ENCODE measurements at places on chromosomes 6 and 20. TPM values are rescaled to one million over a fixed set of nuclear protein-coding genes. Genes with fewer than 3 reads are reported as not detected.

The UBD gene
- 9.9 TPM for total RNA-seq

DNA sequence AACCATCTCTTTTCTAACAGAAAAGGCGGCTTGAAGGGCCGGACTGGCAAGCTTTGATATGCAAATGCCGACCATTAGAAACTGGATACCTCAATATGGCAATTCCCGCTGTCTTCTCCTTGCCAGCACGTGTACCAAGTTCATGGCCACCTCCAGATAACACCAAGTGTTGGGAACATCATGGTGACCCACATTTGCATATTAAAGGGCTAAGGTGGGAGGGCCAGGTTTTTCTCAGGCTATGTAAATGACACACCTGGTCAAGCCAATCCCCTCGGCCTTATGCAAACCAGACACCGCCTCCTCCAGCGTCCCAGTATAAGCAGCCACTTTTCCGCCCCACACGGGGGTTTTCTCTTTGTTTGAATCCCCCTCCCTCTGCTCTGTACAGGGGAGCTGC is 110.7 kb downstream of the DACT2 start:
- H3K27ac ChIP-seq = no peak overlapping the region
- H3K36me3 ChIP-seq = no peaks in the 10 kb centered on the region
- no peaks in the 10 kb centered on the region for H3K4me1 ChIP-seq
- DNase-seq = no peak
- H3K27me3 ChIP-seq = no peaks in the 10 kb centered on the region
- no peak overlapping the region for H3K4me3 ChIP-seq

The NOTCH4 gene
- 10.6 TPM for total RNA-seq

The GABRR1 gene
- total RNA-seq = not detected

DNA sequence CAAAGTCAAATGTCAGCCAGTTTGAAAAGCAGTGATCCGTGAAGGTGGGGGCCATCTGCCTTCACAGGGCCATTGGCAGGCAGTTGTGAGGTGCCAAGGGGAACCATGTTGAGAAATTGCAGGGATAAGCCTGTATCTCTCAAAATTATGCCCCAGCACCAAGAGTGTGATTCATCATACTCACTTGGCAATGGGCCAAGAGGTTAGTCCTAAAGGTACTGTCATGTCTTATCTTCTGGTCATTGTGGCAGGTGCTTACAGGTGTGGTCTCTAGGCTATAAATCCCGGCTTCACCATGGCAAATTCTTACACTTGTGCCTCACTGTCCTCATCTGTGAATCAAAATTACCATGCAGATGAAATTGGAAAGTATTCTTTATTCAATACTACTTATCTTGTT is 150.7 kb upstream of the LAMP5 start:
- no peak overlapping the region for H3K4me3 ChIP-seq
- H3K27ac ChIP-seq = no peak overlapping the region
- no peak for DNase-seq
- H3K4me1 ChIP-seq = no peaks in the 10 kb centered on the region

DNA sequence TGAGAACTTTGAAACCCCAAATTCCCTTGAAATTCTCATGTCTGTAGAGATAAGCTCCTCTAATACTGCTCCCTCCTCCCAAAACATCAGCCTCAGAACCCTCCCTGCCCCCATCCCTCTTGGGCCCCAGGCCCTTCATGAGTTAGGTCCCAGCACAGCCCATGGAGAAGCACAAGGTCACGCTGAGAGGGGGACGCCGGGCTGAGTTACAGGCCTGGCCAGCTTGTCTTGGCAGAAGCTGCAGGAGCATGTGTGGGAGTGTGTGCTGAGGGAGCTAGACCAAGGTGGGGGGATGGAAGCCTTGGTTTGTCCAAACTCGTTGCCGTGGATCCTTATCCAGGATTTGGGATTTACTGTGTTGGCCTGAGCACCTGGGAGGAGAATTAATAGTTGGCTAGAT is 8.5 kb upstream of the PTCRA start:
- DNase-seq = no peak
- no peak overlapping the region for H3K4me3 ChIP-seq
- H3K27ac ChIP-seq = no peak overlapping the region
- peaks cover 23% of the 10 kb centered on the region for H3K4me1 ChIP-seq

The PI3 gene
- not detected for total RNA-seq

- H3K36me3 ChIP-seq = no peaks in the 10 kb centered on the region
- H3K27ac ChIP-seq = no peak overlapping the region
Observed at GRCh38 chr20:2145376-2145775, 43.7 kb downstream of the STK35 start.

The GLP1R gene
- 6.9 TPM for total RNA-seq

GRCh38 chr6:159823953-159824352 is 23.9 kb downstream of the PNLDC1 start:
- no peaks in the 10 kb centered on the region for H3K4me1 ChIP-seq
- H3K27ac ChIP-seq = no peak overlapping the region
- DNase-seq = no peak
- no peak overlapping the region for H3K4me3 ChIP-seq
- no peaks in the 10 kb centered on the region for H3K36me3 ChIP-seq
- H3K27me3 ChIP-seq = no peaks in the 10 kb centered on the region

The TGM3 gene
- total RNA-seq = 0.26 TPM

The ABHD12 gene
- total RNA-seq = 74.7 TPM

GRCh38 chr20:42097741-42098140 is 479.6 kb upstream of the CHD6 start:
- DNase-seq = no peak
- no peak overlapping the region for H3K4me3 ChIP-seq
- H3K27ac ChIP-seq = no peak overlapping the region
- no peaks in the 10 kb centered on the region for H3K27me3 ChIP-seq

DNA sequence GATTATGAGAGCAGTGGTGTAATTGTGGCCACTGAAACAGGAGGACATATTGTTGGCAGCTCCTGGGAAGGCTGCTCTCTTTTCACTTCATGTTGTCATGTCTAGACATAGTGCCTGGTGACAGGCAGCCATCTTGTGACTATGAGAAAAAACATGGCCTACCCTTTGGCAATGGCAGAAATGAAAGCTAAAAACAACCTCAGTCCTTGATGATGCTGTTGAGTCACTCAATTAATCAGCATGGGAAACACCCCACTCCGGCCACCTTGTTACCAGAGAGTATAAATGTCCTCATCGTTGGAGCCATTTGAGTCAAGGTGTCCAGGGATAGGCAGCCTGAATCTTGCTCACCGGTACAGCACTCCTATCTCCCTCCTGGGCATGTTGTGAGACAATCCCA is 31.2 kb upstream of the HMGA1 start:
- H3K27ac ChIP-seq = no peak overlapping the region
- H3K27me3 ChIP-seq = no peaks in the 10 kb centered on the region
- no peak for DNase-seq
- no peaks in the 10 kb centered on the region for H3K4me1 ChIP-seq
- H3K4me3 ChIP-seq = no peak overlapping the region

The AVP gene
- not detected for total RNA-seq

- H3K4me1 ChIP-seq = no peaks in the 10 kb centered on the region
- no peak overlapping the region for H3K4me3 ChIP-seq
- H3K36me3 ChIP-seq = no peaks in the 10 kb centered on the region
- no peak for DNase-seq
- no peak overlapping the region for H3K27ac ChIP-seq
Observed at GRCh38 chr6:14360565-14360964, 243.0 kb downstream of the CD83 start.

DNA sequence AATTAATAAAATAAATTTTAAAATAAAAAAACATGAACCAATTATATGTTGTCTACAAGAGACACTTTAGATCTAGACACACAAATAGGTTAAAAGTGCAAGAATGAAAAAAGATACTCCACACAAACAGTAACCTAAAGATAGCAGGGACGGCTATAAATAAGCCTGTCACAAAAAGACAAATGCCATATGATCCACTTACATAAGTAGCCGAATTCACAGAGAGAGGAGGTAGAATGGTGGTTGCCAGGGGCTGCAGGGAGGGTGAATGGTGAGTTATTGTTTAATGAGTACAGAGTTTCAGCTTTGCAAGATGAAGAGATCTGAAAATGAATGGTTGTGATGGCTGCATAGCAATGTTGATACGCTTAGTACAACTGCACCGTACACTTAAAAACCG is 32.7 kb downstream of the KATNA1 start:
- no peaks in the 10 kb centered on the region for H3K27me3 ChIP-seq
- H3K27ac ChIP-seq = no peak overlapping the region
- no peak overlapping the region for H3K4me3 ChIP-seq

- no peaks in the 10 kb centered on the region for H3K27me3 ChIP-seq
- DNase-seq = no peak
- no peaks in the 10 kb centered on the region for H3K36me3 ChIP-seq
Observed at GRCh38 chr6:34102696-34103095, 43.2 kb downstream of the GRM4 start.

The FAM217A gene
- not detected for total RNA-seq

The PEDS1 gene
- total RNA-seq = 9.1 TPM

DNA sequence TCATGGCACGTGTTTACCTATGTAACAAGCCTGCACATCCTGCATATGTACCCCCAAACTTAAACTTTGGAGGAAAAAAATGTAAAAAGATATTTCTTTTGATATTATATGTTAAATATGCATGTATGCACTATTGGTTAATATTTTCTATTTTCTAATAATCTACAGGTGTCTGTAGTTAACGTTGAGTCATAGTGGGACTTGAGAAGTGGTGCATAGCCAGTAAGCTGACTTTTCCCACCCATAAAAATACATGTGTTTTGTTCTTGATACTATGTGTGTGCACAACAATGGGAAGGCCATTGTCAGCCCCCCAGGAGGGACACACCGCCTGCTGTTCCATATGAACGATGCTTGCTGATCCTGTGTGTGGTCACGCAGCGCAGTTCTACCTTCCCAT is 49.1 kb downstream of the FAM120B start:
- H3K36me3 ChIP-seq = peaks cover 3% of the 10 kb centered on the region
- H3K27me3 ChIP-seq = no peaks in the 10 kb centered on the region
